NCI-H1930 (cell line): ENCODE measurements at places on chromosomes 6 and 20.

DNA sequence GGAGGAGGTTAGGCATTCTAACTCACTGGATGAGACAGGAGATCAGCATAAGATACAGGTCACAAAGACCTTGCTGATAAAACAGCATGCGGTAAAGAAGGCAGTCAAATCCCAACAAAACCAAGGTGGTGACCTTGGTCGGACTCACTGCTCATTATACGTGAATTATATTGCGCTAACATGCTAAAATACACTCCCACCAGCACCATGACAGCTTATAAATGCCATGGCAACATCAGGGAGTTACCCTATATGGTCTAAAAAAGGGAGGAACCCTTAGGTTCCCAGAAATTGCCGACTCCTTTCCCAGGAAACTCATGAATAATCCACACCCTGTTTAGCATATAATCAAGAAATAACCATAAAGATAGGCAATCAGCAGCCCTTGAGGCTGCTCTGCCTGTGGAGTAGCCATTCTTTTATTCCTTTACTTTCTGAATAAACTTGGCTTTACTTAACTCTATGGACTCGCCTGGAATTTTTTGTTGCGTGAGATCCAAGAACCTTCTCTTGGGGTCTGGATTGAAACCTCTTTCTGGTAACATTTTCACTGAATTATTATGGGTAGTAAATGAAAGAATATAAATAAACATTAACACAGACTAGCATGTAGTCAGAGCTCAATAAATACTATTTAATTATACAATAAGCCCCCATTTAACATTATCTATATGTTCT is 3.0 kb upstream of the LAMA4 start:
- DNase-seq = no peak

GRCh38 chr6:83974409-83975050 is 59.0 kb upstream of the MRAP2 start:
- no peak for DNase-seq

- DNase-seq = no peak
Observed at GRCh38 chr6:129188306-129188705, 305.4 kb downstream of the LAMA2 start.

GRCh38 chr6:52543729-52544601 is 32.9 kb downstream of the TRAM2 start:
- DNase-seq = no peak

DNA sequence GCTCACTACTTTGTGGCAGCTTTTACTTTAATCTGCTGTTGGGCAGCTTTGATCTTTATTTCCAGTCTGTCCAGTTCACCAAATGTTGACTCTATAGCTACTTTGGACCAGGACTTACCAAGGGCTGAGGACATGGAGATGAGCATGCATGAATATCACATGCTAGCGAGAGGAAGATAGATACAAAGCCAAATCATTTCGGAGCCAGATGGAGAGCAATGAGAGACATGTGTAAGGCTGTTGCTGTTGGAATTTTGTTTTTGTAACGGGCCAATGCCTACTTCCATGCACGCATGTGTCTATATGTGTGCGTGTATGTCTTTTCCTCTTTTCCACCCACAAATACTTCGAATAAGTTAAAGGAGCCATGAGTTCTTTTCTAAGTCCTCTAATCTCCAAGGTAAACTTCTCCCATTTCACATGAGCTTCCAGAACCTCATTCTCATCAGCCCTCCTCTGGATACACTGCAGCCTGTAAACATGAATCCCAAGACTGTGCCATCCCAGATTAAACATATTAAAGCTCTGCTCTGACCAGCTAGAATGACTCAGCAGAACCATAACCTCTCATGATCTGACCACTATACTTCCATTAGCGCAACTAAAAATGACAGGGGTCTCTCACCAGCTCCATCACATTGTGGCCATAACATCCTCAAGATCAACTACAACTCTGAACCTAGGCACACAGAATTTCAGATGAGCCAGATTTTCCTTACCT is 160.7 kb downstream of the LRFN2 start:
- no peak for DNase-seq

- DNase-seq = no peak
Observed at GRCh38 chr6:16305246-16305725, 66.9 kb downstream of the GMPR start.

DNA sequence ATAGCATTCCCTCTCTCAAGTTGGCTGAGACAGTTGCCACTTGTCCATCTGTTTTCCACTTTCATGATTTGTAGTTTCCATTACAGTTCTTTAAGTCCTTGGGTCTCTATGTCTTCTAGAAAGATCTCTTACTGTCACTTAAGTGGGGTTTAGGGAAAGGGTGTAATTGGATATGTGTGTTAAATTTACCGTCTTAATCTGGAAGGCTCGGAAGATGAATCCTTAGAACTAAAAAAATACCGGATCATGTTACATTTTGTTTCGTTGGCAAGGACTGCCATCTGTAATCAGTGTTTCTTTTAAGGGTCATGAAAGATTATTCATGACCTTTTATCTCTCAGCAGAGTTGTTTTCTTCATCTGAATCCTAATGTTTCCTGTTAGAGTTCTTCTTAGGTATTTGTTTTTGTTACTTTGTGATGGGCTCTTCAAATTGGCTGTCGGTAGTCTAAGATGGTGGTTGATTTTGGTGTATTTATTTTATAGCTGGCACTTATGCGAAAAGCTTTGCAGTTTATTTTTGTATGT is 21.8 kb upstream of the BTBD3 start:
- DNase-seq = no peak

DNA sequence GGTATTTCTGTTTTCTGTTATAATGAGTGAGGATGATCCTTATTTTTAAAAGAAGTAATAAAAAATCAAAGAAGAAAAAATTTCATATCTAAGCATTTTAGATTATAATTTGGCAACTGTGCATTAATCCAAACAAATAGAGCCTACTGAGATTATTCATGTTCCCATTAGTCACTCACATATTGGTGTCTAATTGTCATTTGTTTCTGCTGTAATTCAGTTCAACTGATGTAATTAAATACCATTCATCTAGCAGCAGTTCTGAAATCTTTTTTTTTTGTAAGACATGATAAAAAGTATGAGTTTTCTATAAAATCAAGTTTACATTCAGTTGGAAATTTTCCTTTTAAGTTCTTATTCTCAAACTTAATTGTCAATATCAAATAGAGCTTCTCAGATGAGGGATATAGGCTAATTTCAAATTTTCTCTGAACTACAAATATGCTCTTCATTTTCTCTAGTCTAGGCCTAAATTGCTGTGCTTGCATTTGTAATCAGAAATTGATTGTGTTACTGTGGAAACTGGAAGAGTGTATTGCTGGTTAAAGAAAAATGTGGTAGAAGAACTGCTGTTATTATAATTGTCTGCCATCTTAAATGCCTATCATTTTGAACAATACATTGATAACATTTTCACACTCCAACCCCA is 23.6 kb downstream of the PACRG start:
- DNase-seq = no peak

DNA sequence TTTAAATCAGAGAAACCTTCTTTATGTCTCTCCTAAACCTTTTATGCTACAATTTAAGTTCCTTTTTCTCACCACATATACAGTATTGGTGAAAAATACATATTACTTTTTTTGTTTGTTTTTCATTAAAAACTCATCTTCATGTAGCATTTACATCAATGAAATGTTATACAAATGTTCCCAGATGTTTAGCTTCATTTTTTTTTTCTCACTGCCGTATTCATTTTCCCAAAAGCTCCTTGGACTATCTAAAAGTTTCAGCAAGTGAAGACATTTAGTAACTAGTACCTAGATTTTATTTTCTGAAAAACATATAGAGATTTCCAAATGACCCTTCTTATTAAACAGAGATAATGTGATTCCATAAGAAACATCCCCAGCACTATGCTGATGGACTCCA is 128.9 kb downstream of the BMP5 start:
- no peak for DNase-seq
